A549 treated with Mapracorat at 1 μM for 4 hours (cell line): ENCODE measurements at places on chromosomes 7 and 10. TPM values are rescaled to one million over a fixed set of nuclear protein-coding genes. Genes with fewer than 3 reads are reported as not detected.

ZNF783 gene
- 4.9 to 6.7 TPM (median 6.3 TPM) in 5 replicates for total RNA-seq

LBX1 gene
- not detected in 5 replicates for total RNA-seq

LIPF gene
- not detected in 5 replicates for total RNA-seq

AS3MT gene
- 3.2 to 4.5 TPM (median 3.9 TPM) in 5 replicates for total RNA-seq

ASB13 gene
- 19.3 to 25.7 TPM (median 23.5 TPM) in 5 replicates for total RNA-seq

TMEM176B gene
- total RNA-seq = 0.15 to 0.23 TPM (median 0.19 TPM) in 3 of 5 replicates, not detected in the others

PIK3CG gene
- total RNA-seq = not detected in 5 replicates
